ENCODE measurements at places on chromosomes 7 and 10.
A peak's percentile ranks its signal among the peaks of the same experiment; 100 is the strongest.

DNA sequence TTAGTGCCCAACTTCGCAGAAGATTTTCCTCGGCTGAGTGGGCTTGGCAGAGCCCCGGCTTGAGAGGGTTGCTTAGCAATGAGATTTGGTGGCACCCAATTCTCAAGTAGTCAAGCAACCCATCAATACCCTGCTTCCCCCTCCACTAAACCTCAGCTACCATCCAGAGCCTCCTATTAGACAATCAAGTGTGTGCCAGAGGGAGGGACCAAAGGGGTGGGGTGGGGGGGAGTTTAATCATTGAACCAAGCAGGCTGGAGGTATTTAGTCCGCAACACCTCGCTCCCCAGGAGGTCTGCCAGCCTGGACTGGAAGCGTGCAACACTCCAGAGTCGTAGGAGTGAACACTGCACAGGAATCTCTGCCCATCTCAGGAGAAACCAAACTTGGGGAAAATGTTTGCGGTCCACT lies at the start of gene HKDC1:
HKDC1 (plus strand) TSS at position 292 of the 411 bp plus-strand sequence; CDS start at position 396, 104 bp downstream.
- DNase-seq: no peak

DNA sequence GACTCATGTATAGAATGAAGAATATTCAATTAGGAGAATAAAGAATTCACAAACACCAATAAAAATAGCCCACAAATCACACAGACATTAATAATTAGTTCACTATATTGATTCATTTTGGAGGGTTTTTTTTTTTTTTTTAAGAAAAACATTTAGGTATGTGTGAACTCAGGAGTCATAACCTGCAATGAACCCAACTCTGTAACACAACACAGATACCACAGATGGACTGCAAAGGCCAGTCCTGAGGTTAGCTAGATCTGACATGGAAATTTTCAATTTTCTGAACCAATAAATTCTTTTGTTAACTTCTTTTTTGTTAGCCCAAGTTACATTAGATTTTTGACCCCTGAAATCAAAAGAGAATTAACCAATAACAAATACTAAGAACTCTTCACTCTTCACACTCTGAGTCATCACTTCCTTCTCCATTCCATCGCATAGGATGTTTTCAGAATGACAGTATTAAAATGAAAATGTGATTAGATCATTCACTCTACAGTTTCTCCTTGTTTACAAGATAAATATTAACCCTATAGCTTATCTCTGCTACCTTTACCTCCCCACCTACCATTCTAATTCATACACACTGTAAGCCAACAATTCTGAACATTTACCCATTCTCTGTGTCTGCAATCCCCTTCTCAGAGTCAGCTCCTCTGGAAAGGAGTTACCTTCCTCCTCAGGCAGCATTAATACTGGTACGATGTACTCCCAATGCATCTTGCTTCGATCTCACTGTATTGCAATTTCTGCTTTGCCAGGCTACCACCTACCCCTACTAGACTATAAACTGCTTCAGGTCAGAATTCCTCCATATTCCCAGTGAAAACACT lies 141.5 kb downstream of the LRRN3 start:
- no peak for DNase-seq

- peak; percentile 88 for DNase-seq
Observed at GRCh38 chr7:152894295-152895170, 135.0 kb downstream of the ACTR3B start.

- DNase-seq: no peak
Observed at GRCh38 chr7:92641921-92642511, 51.8 kb upstream of the FAM133B start.

DNA sequence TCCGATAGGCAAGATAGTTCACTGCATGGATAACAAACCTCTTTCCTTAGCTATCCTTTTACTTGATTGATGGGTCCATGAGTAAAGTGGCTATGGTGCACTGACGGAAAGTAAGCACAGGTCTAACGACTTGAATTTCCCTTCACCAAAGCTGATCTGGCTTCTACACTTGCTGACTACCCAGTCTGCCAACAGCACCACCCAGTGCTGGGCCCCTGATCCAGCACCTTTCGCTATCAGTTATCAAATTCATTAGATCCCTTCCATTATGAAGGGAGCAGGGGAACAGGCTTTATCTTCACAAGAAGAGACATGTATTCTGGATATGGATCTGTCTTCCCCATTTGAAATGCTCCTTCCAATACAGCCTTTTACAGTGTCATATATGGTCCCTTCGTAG lies 855.9 kb downstream of the GRID1 start:
- DNase-seq: no peak

- DNase-seq: no peak
Observed at GRCh38 chr7:84921154-84921553, 265.7 kb downstream of the SEMA3D start.

GRCh38 chr10:986137-986825 lies 2.0 kb upstream of the GTPBP4 start:
- DNase-seq: no peak

- DNase-seq: no peak
Observed at GRCh38 chr10:44993226-44993921, 7.3 kb upstream of the ZNF22 start.

GRCh38 chr7:123553159-123553558 lies 4.5 kb downstream of the NDUFA5 start:
- DNase-seq: no peak

DNA sequence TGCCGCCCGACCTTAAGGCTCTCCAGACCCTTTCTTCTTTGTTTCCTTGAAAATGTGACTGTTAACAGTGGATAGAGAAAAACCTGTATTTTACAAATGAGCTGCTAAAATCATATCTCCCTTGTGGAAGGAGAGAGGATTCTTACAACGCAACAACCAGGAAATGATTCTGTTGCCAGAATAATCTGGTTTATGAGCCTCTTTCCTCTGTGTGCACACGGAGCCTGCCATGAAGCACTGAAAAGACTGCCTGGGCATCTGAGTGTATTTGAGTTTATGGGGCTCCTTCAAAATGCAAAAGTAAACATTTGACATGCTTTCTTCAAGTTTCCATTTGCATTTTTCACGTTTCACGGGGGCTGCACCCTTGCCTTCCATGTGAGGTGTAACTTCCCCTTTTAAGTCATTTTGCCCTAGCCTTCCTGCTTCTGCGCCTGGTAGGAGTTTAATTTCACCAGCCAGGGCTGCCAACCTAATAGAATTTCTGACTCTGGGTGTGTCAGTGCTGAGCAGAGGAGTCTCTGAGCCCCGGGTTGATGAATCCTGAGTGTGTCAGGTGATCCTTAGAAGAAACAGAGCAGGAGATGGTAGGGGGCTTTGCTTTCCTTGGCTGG lies 101.2 kb downstream of the GRB10 start:
- no peak for DNase-seq

DNA sequence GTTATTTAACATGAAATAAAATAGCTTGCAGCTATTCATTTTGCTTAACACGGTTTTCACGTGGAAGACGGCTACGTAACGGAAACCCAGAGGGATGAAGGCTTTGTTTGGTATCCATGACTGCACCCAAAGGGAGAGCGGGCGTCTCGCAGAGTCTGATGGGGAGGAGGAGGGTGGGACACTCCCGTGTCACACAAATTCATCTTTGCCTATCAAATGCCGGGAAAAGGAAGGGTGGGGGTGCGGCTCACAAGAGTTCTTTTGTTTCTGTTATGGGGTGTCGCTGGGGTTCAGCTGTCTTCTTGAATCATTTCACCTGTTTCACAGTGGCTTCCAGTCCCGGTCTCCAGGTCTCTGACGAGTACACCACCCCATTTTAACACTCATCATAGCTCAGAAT lies 108.5 kb downstream of the ZRANB1 start:
- DNase-seq: no peak

GRCh38 chr7:22802426-22802825 lies 20.2 kb downstream of the TOMM7 start:
- no peak for DNase-seq

GRCh38 chr7:134046594-134047128 lies 80.5 kb upstream of the LRGUK start:
- DNase-seq: no peak

Measured in GM12891 (cell line).